ENCODE measurements at places on chromosomes 5 and 9. TPM values are rescaled to one million over a fixed set of nuclear protein-coding genes. Genes with fewer than 3 reads are reported as not detected.

AJM1 gene
- 3.7 TPM for total RNA-seq

BAAT gene
- not detected for total RNA-seq

PCDHB5 gene
- total RNA-seq = 0.34 TPM

CARD9 gene
- total RNA-seq = 0.86 TPM

ZNF454 gene
- not detected for total RNA-seq

NNT gene
- 42.6 TPM for total RNA-seq

DNA sequence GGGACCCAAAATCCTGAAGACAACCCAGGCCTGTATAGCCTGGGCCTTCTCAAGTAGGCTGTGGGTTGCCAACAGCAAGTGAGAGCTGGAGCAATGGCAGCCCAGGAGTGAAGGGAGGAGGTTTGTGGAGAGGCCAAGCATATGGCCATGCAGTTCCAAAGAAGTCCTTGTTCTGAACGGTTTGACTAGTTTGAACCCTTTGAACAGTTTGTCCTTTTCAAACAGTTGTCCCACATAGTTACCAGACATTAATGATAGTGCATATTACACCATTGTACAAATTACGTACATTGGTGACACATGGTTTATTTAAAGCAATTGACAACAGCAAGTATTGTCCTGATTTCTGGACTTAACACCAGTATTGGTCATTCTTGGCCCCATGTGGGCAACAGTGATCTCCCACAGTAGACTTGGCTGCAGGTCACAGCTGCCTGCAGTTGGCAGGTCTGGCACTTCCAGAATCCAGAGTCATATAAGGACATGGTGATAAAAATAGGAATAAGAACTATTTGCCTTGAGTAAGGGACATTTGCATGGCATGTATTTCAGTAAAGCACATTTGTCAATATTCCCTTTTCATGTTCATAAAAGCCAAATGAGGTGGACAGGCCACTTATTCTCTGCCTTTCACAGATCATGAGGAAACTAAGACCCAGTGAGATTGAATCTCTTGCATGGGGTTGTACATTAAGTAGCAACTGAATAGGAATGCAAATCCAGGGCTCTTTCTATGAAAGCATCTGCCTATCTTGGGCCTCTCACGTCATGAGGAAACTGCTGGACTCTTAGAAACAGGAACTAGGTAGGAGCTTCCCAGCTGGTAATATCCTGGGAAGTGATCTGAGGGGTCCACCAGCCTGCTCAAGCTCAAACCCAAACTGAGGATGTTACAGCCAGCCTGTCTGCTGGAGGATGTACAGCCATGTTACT is 30.3 kb downstream of the SLC25A48 start:
- DNase-seq = no peak
- H3K4me3 ChIP-seq = no peak overlapping the region
- H3K36me3 ChIP-seq = peaks cover 4% of the 10 kb centered on the region

GRCh38 chr9:37790096-37790495 is 5.2 kb upstream of the EXOSC3 start:
- H3K27me3 ChIP-seq = peaks cover 7% of the 10 kb centered on the region
- no peak for DNase-seq
- H3K27ac ChIP-seq = no peak overlapping the region
- H3K4me3 ChIP-seq = no peak overlapping the region
- H3K4me1 ChIP-seq = peaks cover 7% of the 10 kb centered on the region

DNA sequence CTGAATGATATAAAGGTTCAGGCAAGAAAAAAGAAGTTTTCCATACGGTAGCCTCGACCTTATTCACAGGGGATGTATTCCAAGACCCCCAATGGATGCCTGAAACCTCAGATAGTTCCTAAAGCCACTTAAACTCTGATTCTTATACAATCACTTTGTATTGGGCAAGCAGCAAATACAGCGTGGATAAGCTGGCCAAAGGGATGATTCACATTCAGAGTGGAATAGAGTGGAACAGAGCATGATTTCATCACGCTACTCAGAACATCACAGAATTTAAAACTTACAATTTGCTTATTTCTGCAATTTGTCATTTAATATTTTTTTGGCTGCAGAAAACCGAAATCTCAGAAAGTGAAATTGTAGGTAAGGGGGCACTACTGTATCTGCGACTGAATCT is 40.5 kb upstream of the CDH18 start:
- H3K4me1 ChIP-seq = no peaks in the 10 kb centered on the region
- H3K27ac ChIP-seq = no peak overlapping the region
- H3K4me3 ChIP-seq = no peak overlapping the region
- no peaks in the 10 kb centered on the region for H3K36me3 ChIP-seq

DNA sequence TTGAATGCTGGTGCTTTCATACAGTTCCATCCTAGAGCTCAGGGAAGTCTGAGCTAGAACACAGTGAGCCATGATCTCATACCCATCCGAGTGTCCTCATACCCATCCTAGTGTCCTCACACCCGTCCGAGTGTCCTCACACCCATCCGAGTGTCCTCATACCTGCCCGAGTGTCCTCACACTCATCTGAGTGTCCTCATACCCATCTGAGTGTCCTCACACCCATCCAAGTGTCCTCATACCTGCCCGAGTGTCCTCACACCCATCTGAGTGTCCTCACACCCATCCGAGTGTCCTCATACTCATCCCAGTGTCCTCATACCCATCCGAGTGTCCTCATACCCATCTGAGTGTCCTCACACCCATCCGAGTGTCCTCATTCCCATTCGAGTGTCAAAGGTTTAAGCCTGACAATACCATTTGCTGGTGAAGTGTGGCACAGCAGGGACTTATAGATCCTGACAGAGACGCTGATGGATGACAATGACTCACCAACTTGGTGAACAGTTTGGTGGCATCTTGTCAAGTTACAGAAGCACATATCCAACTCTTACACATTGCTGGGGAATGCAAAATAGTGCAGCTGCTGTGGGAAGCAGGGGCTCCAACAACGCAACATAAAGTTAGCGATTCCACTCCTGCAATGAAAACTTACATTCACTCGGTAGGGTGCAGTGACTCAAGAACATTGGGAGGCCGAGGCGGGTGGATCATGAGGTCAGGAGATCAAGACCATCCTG is 77.0 kb upstream of the COL5A1 start:
- H3K4me3 ChIP-seq = no peak overlapping the region
- DNase-seq = no peak
- no peak overlapping the region for H3K27ac ChIP-seq

DNA sequence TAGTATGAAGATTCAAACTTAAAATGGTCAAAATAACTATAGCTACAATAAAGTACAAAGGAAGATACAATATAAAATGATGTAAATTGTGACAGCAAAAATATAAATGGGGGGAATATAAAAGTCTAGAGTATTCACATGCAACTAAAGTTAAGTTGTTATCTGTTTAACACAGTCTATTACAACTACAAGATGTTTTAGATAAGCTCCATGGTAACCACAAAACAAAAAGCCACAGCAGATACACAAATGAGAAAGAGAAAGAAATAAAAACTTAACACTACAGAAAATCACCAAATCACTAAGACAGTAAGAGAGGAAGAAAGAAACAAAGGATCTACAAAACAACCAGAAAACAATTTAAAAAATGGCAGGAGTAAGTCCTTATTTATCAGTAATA is 17.0 kb upstream of the SH3TC2 start:
- peak overlapping the region; percentile 4 for H3K27ac ChIP-seq
- peaks cover 14% of the 10 kb centered on the region for H3K4me1 ChIP-seq

DNA sequence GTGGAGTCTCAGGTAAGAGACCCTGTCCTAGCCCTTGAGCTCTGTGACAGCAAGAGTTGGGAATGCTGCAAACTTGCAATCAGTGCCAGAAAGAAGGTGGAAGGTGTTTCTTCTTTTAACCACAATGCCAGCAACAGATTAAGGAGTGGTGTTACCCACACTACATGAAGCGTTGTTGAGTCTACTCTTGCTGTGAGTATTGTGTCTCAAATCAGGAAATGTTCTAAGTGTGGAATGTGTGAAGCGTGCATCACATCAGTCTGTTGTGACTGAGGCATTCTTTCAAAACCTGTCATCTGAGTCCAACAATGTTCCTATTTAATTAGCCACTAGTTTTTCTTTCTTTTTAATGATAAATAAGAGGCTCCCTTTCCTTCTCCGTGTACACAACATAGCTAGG is 2.9 kb upstream of the LURAP1L start:
- H3K27ac ChIP-seq = no peak overlapping the region
- H3K36me3 ChIP-seq = no peaks in the 10 kb centered on the region
- DNase-seq = no peak
- H3K4me1 ChIP-seq = no peaks in the 10 kb centered on the region
- no peak overlapping the region for H3K4me3 ChIP-seq

DNA sequence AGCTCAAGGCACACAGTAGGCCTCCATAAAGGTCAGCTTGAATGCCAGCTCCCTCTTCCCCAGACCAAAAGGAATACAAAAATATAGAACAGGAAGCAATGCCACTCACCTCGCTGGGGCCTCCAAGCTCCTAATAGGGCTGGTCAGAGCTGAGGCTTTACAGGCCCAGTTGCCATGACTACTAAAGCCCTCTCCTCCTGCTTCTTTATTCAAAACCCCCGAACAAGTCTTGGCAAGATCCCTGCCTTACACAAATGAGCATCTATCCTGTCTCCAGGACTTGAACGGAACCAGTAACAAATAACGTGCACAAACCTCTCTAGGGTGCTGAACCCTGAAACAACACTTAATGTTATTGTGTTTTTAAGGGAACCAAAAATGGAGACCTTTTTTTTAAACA is 136.3 kb downstream of the SIL1 start:
- DNase-seq = no peak
- H3K4me1 ChIP-seq = peaks cover 5% of the 10 kb centered on the region
- peaks cover 7% of the 10 kb centered on the region for H3K36me3 ChIP-seq
- no peak overlapping the region for H3K4me3 ChIP-seq
- no peak overlapping the region for H3K27ac ChIP-seq

- H3K4me1 ChIP-seq = peaks cover 8% of the 10 kb centered on the region
- H3K4me3 ChIP-seq = peak overlapping the region; percentile 49
- H3K36me3 ChIP-seq = peaks cover 3% of the 10 kb centered on the region
- H3K27me3 ChIP-seq = no peaks in the 10 kb centered on the region
- H3K27ac ChIP-seq = no peak overlapping the region
Measured at GRCh38 chr5:42962124-42962523, 78.0 kb downstream of the ANXA2R start.

- no peak for DNase-seq
- H3K27ac ChIP-seq = peak overlapping the region; percentile 59
- peaks cover 29% of the 10 kb centered on the region for H3K4me1 ChIP-seq
- H3K4me3 ChIP-seq = no peak overlapping the region
- no peaks in the 10 kb centered on the region for H3K36me3 ChIP-seq
Measured at GRCh38 chr5:96823900-96824380, 16.2 kb upstream of the ERAP1 start.

DNA sequence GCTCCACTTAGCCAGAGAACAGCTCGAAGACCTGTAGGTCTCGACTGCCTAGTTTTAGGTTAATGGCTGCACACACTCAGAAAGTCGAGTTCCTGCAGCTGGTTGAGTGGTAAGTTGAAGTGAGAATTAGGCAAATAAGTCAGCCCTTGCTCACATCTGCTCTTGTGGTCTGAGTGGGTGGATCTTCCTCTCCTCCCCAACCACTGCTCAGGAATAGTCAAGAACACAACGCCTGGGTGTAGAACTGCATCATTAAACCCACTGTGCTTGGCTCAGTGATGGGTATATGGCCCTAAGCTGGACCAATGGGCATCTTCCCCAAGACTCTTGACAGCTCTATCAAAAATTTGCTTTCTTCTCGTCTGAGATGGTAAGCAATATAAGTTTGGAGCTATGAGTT is 20.9 kb upstream of the ADAM19 start:
- DNase-seq = no peak
- no peaks in the 10 kb centered on the region for H3K36me3 ChIP-seq
- peaks cover 57% of the 10 kb centered on the region for H3K4me1 ChIP-seq
- H3K27me3 ChIP-seq = no peaks in the 10 kb centered on the region
- H3K4me3 ChIP-seq = peak overlapping the region; percentile 45
